ENCODE measurements at places on chromosomes 7 and 10.

GRCh38 chr7:102215711-102216110 is 71.0 kb upstream of the SH2B2 start:
- DNase-seq: no peak

- no peak for DNase-seq
Observed at GRCh38 chr7:102967798-102968197, 55.0 kb downstream of the LRRC17 start.

DNA sequence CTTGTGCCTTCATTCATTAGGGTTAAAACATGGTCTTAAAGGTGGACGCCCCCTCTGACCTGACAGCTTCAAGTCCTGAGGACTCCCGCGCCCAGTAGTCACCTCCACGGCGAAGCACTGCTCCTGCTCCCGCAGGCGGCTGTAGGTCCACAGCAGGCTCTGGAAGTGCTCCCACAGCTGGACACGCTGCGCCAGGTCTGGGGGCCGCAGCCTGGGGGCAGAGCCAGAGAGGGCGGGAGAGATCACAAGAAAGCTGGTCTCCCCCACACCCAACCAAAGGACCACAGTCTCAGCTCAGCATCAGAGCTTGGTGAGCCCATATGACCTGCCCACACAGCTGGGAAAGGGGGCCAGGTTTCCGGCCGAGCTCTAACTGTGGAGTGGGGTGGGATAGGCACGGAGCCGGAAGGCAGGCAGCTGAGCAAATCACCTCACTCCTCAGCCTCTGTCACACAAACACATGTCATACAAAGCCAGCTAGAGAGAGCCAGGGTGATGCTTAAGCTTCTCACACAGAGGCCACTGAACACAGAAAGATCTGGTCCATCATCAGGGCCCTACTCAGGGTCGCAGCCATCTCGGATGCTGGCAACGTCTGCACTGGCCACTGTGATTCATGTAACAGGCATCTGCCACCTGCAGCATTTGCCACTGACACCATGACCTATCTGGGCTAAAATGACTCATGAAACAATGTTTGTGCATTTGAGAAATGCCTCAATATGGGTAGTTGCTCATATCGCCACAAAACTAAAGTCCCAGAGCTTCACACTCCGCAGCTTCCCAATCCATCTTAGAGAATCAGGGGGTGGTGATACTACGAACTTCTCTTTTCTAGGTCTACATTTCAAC is 12.6 kb downstream of the HPS1 start:
- no peak for DNase-seq

GRCh38 chr10:63520500-63521415 is at the start of gene REEP3:
TSS of gene REEP3 (plus strand) at chr10:63521401. CDS start at chr10:63521546, 145 bp downstream.
- DNase-seq: peak; percentile 75

DNA sequence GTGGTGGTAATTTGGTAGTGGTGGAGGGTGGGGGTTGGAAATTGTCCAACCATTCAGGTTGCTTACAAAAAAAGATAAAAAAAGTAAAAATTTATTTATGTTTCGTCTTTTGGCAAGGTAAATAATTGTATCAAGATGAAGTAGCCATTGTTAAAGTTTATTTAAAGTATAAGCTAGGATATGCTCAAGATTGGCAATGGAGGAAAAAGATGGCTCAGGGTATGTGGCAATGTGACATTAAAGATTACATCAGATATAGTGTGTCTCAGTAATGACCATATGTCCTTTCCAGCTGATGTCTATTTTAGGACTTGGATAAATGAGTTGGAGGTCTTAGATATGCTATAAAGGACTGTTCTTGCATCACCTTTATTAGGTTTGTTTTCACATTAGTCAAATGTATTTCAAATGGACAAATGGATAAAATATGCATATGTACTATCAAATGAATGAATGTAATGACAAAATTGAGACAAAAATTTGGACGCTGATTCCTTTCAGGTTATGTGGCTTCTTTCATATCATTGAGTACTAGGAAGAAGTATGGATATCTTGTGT is 60.9 kb downstream of the ST7 start:
- DNase-seq: no peak

GRCh38 chr10:1486841-1487687 is 250.3 kb downstream of the ADARB2 start:
- DNase-seq: no peak

DNA sequence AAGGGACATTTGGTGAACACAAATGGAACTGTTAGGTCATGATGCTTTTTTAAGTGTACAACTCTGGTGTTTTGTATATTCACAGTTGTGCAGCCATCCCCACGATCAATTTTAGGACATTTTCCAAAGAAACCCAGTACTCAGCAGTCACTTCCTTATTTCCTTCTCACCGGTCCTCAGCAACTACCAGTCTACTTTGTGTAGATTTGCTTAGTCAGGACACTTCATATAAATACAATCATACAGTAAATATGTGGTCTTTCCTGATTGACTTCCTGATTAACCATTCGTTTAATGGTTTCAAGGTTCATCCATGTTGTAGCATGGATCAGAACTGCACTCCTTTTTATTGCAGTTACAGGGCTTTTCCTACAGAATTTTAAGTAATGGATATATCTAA is 14.4 kb downstream of the SGPL1 start:
- DNase-seq: no peak

DNA sequence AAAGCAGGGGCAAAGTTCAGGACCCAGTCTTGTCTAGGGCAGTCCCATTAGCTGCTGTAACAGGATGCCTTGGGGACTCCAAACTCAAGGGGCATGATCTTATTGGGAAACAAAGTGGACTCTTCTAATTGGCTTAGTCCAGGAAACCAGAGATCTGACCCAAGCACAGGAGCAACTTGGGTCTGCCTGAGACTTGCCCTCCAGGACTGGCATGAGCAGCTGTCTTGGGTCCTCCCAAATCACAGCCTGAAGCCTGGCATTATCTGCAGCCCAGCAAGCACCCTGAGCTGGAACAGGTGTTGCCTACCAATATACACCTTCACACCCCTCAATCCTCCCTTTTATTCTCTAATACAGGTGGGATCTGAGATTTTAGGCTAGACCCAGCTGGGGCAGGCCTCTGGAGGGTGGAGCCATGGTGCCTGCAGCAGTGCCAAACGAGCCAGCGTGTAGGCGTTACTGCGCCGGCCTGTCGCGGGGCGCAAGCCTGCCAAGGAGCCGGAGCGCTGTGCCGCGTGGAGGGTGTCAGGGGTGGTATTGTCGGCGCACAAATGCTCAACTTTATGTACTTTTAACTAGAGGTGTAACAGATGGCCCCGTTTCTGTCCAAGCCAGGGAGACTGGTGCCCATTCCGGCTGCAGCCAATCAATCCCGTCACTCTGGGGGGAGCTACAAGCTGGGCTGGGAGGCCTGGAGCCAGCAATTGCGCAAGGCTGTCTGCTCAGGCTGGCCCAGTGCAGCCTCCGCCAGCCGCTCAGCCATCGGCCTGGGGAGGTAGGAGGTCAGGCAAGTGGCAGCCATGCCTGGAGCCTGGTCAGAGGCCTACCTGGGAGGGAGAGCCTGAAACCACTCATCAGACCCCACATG is 12.8 kb upstream of the LBX1 start:
- no peak for DNase-seq

DNA sequence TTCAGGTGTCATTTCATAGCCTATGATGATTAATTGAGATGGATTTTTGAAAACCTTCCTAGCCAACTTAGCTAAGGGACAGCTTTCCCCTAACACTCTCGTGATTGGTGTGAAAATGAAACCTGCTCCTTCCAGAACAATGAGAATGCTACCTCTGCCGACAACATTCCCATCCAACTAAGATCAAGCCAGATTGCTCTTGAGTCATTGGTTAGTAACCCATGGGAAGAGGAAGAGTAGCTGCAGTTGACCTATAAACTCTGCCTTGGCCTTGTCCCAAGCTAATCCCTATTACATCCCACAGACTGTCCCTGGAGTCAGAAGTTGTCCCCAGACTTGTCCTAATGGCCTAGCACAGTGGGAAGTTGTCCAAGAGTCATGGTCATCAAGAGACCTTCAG is 80.5 kb upstream of the SVIL start:
- DNase-seq: no peak

DNA sequence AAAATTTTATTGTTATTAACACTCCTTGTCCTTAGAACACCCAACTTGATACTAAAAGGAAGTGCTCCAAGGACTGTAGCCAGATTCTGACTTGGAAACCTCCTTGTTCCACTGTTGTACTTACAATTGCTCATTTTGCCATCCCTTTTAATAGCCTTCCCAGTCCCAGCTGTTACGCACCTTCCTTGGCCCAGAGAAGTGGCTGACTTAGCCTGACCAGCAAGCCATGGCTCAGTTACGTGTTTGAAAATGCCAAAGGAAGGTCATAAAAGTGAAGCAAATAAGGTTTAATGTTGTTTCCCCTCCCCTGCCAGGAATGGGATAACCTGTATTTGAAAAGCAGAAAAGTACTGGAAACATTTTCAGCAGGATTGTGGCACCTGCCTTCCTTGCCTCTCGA is 3.7 kb upstream of the ANKRD1 start:
- no peak for DNase-seq

- no peak for DNase-seq
Observed at GRCh38 chr7:94449151-94449725, 54.5 kb downstream of the COL1A2 start.

DNA sequence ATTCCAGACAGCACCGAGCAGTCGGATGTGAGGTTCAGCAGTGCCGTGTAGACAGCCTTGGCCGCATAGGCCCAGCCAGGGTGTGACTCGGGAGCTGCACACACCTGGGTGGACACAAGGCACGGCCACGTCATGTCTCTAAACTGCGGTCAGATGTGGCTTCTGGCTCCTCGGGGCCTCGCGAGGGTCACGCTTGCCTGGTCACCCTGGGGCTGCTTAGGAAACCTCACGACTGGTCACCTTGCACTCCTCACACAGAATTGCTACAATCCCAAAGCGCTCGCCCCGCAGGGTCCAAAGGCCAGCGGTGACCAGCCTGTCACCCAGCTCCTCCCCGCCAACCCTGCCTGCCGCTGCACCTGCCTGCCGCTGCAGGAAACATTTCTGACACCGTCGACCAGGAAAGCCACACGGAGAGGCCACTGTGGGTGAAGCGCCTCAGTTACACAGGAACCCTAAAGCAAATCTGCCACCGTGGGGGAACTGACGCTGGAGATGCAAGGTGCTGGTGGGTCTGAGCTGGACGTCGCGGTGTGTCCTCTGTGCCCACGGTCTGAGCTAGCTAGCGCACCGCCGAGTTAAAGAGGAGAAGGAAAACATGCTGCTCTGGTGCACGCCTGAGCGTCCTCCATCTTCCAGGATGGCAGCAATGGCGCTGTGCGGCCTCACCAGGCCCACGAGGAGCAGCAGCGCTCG is 5.0 kb downstream of the GPER1 start:
- no peak for DNase-seq

DNA sequence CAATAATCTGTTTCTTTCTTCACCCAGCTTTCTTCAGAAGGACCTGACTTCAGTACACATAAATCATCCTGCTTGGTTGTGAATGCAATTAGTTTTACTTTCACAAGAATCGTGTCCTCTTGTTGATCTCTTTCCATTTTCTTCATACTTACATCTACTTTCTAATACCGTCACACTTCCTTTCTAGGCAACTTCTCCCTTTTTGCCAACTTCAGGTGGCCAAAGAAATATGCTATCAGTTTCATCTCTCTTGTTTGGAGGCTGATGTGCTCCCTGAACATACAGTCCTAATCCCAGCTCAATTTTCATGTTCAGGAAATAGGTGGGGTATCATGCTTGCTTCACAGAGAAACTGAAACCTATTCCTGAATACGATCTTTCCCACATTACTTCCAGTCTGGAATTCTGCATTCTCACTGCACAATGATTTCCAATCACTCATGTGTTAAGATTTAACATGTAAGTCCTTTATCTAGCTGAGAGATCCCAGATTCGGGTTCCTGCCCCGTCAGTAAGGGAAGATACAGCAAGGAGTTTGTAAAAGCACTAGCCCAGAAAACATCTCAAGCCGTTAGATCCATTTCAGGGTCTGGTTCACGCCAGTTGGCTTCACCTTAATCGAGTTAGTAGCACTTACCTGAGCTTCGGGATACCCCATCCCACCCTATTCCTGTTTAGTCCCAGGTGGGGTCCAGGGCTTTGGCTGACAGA is 994 bp downstream of the SLC25A28 start:
- no peak for DNase-seq

DNA sequence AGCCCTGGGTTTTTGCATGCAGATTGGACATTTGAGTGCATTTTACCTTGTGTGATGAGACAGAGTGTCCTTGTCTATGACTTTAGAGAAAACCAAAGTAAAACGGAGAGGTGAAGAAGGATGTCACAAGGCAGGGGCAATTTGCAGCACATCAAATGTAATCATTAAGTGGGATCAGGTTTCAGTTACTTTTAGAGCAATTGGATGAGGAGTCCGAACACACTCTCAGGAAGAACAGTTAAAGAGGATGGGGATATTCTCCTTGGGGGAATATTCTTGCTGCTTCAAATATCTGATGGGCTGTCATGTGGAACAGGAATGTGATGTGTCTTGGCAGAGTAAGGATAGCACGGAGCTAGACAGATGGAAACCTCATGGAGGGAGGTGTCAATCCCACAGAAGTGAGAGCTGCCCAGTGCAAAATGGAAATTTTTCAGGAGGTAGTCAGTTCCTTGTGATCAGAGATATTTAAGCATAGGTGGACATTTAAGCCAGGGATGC is 757 bp downstream of the RAB19 start:
- DNase-seq: no peak

DNA sequence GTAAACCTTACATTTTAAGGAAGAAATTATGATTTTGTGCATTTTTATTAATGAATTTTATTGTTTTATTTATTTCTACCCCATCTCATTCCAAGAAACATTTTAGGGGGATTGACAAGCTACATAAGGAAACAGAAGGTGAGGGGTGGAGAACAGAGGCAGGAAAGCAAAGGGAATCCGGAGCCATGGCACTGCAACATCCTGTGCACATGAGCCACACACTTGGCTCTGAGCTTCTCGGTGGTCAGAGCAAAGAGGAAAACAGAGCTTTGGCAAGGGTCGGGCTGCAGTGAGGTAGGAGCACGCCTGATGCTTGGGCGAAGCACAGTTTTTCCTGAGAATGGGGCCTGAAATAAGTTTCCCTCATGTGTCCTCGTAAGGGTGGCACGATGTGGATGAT is 68.9 kb downstream of the COL13A1 start:
- DNase-seq: no peak

DNA sequence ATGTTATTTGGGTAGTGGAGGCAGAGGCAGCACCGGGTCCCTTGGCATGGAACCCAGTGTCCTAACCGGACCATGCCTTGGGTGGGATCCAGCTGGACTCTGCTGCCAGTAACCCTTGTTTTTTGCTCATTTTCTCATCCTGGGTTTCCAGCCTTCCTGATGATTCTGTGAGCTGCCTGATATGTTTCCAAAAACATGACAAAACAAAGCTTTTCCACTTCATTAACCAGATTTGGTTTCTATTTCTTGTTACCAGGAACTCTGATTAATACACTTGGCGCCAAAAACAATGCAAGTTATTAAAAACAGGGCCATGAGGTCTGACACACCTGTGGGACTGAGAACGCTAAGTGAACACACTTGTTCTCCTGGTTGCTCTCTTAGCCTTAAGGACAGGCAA is 32.8 kb upstream of the DLG5 start:
- no peak for DNase-seq

DNA sequence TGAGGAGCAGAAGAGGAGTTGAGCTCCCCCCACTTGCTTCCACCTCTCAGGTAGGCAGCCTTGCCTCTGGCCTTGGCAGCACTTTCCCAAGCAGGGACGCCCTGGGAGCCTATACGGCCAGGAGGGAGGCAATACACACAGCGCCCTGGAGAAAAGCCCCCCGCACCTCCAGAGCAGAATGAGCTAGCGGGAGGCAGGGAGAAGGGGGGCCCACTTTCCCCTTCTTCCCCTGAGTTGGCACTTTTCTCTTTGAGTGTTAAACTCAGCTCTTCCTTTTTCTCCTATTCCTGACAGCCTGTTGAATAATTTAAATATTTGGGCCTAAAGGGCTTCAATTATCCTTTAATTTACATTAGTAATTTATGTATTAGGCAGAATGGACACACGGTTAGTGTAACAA is 35.8 kb downstream of the UNC5B start:
- DNase-seq: no peak
